ENCODE measurements at places on chromosomes 2 and 18.

- no peak for DNase-seq
These were observed 1065.8 kb upstream of the SLC39A10 start for GRCh38 chr2:194591192-194591591.

DNA sequence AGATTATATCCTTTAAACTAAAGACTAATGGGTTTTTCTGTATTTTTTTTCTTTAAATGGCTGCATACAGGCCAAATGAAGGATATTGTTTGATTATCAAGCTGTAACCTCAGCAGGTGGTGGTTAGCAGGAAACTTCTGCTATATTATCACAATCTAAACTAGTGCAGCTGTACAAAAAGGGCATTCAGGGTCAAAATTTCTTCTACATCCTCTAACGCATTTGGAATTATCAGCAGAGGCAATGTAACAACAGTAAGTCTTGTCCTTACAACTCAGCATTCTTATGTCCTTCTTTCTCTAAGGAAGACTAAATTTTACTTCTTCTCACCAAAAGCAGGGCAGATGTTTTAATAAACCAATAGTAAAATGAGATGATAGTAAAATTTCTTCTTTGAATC lies 135.8 kb upstream of the FN1 start:
- DNase-seq: no peak

- no peak for DNase-seq
These were observed 57.8 kb downstream of the C18orf63 start for GRCh38 chr18:74373428-74373827.

DNA sequence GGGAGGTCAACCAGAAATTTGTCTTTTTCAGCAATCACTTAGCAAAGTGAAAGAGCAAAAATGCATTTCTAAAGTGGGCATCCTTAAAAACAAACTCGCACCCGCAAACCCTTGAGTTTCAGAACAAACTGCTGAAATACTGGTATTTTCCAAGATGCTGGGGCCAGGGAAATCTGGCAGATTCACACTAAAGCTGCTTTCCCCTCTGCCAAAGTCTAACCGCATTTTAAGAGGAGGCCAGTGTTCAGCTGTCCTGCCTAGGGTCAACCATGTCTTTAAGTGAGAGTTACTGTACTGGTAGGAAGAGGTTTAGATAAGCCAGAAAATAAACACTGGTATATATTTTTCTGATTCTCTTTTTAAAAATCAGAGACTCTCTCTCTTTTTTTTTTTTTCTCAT lies 55.9 kb downstream of the ACVR1 start:
- DNase-seq: no peak

GRCh38 chr18:58601468-58602266 lies 27.2 kb downstream of the ALPK2 start:
- no peak for DNase-seq

GRCh38 chr2:147665105-147665504 lies 179.7 kb upstream of the ACVR2A start:
- DNase-seq: no peak

DNA sequence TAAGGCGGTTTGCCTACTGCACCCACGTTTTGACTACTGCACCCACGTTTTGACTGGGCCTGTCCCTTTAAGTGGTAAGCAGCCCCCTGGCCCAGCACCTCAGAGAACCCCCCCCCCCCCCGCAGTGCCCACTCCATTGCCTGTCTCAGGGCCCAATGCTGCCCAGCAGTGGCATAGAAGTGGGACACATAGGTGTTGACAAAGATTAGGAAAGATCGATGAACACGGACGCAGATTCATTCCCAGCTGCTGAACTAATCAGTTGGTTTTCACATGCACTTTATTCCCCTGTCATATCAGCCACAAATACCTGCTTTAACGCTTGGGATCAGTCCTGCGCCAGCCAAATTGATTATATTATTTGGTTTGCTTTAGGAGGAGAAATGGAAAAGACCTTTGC lies 268.8 kb upstream of the SKOR2 start:
- DNase-seq: no peak

DNA sequence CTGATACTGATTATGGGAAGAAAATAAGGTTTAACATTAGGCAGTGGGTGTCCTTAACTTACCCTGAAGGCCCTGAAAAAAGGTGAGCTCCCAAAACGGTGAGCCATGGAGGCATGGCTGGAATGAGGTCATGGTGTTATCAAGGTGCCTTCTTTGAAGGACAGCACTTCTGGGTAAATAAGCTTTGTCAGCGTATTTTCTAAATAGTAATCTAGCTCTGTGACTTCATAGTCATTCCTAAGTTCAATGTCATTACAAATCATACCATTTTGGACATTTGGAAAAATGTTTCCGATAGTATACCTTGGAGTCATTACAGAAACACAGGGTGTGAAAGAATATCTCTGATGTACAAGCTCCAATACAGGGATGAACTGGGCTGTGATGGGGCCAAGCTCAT lies 35.2 kb upstream of the CNGA3 start:
- DNase-seq: no peak

- DNase-seq: no peak
These were observed 83.5 kb downstream of the MYL12B start for GRCh38 chr18:3345452-3345851.

DNA sequence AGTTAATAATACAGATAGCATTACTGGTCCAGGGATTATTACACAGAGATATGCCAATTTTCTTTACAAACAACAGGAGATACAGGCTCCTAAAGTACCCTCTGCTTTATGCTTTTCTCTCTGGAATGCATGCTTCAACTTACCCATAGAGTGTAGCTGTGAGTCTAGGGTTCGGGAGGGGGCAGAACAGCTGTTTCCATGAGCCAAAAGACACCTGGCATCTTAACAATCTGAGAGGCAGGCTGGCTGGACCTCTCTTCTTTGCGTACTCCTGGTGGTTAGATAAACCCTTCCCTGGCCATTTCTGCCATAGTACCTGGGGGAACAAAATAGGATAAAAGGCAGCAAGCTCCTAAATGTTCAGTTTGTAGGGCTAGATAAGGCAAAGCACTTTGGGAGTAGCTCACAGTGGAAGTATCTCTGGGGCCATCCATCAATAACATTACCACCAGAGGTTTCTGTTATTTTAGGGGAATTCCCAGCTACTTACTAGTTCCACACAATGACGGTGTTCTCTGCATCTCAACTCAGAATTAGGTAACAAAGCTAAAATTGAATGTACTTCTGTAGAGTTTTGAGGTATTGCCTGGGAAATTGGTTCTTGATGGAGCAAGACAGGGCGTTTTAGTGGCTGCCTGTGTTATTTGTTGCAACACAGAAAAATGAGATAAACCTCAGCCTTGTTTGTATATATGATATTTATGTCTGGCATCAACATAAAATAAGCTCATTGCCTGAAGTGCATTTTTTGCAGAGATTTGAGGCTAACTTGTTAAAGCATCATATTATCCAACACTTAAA lies 6.2 kb upstream of the CCDC85A start:
- no peak for DNase-seq
